Neural crest cell (in vitro differentiated cells): ENCODE measurements at places on chromosomes 5 and 9. TPM values are rescaled to one million over a fixed set of nuclear protein-coding genes. Genes with fewer than 3 reads are reported as not detected.

The TLR4 gene
- total RNA-seq: 1.3 and 2.2 TPM in 2 replicates

DNA sequence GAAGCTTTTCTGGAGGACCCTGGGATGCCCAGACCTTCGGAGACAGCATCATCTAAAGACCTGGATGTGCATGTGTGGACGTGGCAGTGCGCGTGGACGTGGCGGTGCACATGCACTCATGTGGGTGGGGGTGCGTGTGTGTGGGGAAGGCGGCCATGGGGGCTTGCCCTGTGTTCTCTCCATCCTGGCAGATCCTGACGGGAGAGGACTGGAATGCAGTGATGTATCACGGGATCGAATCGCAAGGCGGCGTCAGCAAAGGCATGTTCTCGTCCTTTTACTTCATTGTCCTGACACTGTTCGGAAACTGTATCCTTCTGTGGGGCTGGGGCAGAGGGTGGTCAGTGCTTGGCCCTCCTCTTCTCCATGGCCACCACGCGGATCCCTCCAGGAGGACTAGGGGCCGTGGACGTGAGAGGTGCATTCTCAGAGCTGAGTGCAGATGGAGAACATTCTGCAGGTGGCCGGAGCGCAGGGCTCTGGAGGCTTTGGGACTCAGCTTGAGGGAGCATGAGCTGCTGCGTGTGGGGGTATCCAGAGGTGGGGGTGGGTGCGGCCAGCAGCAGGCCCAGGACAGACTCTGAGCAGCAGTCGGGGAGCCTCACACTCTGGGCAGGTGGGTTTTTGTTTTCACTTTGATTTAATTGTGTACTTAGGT lies 129.1 kb downstream of the CACNA1B start:
- no peak for DNase-seq

DNA sequence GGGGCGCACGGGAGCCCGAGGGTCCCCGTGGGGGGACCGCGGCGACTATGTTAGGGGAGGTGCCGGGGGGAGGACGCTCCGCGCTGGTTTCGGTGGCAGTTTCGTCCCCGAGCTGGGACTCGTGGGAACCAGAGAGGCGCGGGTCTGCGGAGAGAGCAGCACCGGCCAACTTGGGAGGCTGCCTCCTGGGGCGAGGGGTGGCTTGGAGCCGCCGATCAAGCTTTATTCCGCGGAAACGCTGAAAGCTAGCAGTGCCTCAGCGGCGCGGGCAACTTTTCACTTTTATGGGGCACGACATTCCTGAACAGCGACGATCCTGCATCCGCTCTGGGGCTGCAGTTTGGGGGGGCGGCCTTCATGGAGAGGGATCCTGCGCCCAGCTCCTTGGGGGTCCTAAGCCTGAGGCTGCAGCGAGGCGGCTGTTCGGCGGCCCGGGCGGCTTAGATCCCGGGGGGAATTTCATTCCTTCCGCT lies 369 bp downstream of the OCLN start:
- peak; percentile 22 for DNase-seq

The TENT4A gene
- total RNA-seq: 39.3 and 41.2 TPM in 2 replicates

The MARCOL gene
- total RNA-seq: not detected in 2 replicates

The GFPT2 gene
- 11.1 and 12.5 TPM in 2 replicates for total RNA-seq

- DNase-seq: no peak
These were observed 23.7 kb downstream of the CCDC171 start for GRCh38 chr9:15576350-15577050.

- no peak for DNase-seq
These were observed 91.9 kb downstream of the EHMT1 start for GRCh38 chr9:137710704-137711103.

GRCh38 chr9:21281275-21281674 lies 23.8 kb downstream of the IFNA5 start:
- DNase-seq: no peak

The SV2C gene
- 0.33 and 0.66 TPM in 2 replicates for total RNA-seq

- no peak for DNase-seq
These were observed 18.5 kb upstream of the GNE start for GRCh38 chr9:36276781-36277181.

DNA sequence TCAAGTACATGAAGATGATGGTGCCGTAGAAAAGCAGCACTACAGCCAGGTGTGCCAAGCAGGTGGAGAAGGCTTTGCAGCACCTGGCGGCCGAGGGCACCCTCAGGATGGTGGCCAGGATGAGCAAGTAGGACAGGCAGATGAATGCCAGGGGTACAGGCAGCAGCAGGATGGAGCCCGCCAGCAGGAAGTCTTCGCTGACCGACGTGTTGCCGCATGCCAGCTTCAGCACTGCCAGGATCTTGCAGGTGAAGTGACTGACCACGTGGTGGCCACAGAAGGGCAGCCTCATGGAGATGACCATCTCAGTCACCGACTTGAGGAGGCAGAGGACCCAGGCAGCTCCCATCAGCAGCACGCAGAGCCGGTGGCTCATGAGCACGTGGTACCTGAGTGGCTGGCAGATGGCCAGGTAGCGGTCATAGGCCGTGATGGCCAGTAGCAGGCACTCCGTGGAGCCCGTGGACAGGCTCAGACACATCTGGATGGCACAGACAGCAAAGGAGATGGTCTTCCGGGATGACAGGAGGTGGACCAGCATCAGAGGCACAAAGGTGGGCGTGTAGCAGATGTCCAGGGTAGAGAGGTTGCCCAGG lies 482 bp downstream of the OR13J1 start:
- DNase-seq: no peak

GRCh38 chr9:121398374-121398773 lies 28.3 kb upstream of the STOM start:
- DNase-seq: no peak

- DNase-seq: no peak
These were observed 9.6 kb upstream of the FSD1L start for GRCh38 chr9:105438141-105438806.

The LHX3 gene
- total RNA-seq: 0.07 TPM in 1 of 2 replicates, not detected in the other

- DNase-seq: no peak
These were observed 40.0 kb downstream of the CPLANE1 start for GRCh38 chr5:37208883-37209797.

DNA sequence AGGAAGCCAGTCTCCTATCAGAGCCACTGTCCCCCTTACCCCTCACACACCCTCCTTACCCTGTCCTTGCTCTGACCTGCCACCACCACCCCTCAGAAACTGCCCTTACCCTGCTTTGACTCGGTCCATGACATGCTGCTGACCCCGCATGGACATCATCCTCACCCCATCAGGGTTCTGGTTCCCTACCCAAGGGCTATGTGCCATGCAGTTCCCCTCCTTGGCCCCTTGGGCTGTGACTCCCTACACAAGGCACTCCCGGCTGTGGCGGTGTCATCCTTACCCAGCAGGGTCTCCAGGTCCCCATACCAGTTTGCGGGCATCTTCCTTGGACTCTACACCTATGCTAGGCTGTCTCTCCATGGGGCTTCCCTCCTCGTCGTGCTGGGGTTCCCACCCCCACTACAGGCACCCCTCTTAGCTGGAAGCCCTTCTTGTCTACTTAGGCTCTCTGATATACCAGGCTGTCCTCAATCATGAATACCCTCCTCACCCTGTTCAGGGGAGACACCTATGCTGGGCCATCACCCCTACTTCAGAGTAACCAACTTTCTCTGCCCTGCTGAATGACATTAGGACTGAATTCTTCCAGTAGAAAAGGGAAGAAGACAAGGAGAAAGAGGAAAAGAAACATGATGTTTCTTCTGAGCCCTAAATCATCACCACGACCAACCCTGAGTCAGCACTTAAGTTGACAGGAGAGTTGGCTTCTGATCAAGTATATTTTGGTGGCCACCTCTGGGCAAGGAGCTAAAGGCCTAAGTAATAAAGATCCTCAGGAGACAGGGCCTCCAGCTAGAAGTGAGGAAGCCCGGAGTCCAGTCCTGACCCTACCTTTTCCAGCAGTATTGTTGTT lies 115.2 kb downstream of the GCNT1 start:
- no peak for DNase-seq

The PCDH1 gene
- total RNA-seq: 16.2 and 17.3 TPM in 2 replicates

The HMMR gene
- total RNA-seq: 38.5 and 44.4 TPM in 2 replicates

DNA sequence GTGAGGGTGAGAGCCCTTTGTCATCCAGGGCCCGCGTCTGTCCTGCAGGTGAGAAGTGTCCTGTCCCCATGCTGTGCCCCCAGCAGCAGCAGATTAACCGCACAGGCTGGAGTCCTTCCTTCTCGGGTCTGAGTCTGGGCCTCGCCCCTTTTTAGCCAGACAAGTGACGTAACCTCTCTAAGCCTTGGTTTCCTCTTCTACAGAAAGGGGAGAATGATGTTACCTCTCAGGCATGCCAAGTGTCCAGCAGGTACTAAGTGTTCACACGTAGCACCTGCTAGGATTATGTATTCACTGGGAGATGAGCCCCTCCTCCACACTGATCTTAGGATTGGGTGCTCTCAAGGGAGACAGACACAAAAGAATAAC lies 6.9 kb downstream of the NEURL1B start:
- no peak for DNase-seq

- no peak for DNase-seq
These were observed 178.8 kb upstream of the NREP start for GRCh38 chr5:111935835-111936234.

DNA sequence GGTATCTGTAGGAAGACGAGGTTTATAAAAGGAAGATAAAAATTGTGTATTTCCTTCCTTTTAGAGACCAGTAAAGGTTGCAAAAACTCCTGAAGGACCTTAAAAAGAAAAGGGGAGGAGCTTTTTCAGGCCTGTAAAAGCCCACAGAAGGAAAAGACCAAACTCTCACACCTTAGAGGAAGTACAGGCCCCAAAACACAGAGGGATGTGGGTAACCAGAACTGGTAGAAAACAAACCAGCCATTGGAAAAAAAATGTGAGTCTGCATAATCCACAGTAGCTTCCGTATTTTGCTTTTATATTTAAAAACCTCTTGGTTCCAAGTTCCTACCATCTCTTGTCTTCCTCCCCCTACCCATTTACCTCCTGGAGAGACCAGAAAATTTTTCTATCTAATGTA lies 8.5 kb downstream of the GIN1 start:
- no peak for DNase-seq

DNA sequence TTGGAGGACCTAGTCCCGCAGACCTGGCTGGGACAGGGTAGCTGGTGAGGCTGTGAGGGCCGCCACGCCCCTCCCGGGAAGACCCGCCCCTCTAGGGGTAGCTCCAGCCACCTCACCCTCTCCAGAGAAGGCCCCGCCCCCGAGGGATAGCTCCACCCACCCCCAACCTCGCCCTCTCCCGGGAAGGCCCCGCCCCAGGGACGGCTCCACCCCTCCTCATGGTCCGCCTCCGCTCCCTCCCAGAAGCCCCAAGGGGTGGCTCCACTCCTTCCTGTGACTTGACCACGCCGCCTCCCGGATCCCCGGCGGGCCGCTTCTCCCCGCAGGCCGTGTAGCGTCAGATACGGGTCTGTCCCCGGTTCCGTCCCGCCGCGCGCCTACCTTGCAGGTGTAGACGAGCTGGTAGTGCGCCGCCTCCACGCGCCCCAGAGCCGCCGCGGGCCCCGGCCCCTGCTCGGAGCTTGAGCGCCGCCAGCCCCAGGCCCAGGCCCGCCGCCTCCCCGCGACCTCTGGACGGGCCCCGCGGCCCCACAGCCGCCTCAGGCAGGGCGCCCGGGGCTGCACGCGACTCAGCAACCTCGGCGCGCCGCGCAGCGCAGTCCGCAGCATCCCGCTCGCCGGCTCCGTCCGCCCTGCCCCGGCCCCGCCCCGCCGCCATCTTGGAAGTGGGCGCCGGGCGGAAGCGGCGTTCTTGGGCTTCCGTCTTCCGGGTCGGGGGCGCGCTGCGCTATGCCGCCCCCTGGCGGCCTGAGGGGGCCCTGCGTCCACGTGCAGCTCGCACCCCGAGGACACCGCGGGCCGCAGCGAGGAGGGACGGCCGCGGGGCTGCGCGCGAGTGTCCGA lies at the start of gene DNLZ:
Gene DNLZ, minus strand, starts transcription at position 639 of the 843 bp plus-strand sequence. Its CDS starts 30 bp downstream, at position 609.
- DNase-seq: peak; percentile 95

GRCh38 chr9:31140316-31140715 lies 1244.1 kb upstream of the ACO1 start:
- no peak for DNase-seq

DNA sequence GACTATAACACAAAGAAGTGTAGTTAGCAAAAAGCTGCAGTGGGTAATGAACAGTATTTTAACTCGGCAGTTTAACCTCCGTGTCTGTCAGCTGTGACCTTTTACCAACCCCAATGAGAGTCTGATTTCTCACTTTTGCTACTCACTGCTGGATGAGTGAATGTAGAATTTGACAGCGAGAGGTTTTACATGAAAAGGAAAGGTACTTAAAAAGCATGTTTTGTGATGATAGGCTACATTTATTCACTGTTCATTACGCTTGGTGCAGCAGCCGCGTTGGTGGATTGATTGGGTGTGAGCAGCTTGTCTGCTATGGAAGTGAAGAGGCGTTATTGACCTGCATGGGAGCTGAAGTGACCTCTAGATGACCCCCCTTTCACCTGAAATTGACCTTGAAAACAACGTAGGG lies 867.7 kb downstream of the NR2F1-AS1 start:
- DNase-seq: no peak

DNA sequence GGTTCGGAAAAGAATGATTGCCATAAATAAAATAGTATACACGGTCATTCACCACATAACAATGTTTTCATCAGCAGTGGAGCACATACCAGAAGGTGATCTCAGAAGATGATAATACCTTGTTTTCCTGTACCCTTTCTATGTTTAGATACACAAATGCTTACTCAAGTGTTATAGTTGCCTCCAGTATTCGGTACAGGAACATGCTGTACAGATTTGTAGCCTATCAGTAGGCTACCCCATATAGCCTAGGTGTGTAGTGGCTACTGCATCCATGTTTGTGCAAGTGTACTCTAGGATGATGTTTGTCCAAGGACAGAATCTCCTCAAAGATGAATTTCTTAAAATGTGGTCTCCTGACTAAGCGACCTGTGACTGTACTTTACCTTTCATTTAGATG lies 59.2 kb downstream of the ICE1 start:
- no peak for DNase-seq

The NR6A1 gene
- total RNA-seq: 60.7 and 63.7 TPM in 2 replicates

DNA sequence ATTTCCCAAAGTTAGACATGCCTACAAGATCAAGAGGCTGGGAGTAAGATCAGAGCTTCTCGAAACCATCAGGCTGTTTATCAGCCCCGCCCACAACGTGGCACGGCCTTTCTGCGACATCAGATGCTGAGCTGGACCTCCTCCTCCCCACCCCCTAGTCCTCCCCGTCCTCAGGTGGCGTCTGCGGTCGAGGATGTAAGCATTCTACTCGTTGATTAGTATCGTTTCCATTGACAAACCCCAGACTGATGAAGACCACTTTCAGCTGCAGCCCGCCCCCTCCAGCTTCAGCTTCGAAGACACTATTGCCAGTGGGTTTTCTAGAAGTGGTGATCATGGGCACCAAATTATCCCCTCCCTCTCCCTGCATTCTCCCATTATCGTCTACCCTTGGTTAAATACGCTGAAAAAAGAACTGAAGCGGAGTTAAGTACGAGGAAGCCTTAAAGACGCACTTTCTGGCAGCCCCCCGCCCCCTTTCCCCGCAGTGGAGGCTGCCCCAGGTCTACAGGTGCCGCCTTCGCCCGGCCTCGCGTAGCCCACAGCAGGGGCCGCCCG lies 1.1 kb downstream of the PPIC start:
- DNase-seq: no peak

The MARVELD2 gene
- total RNA-seq: 0.36 and 0.68 TPM in 2 replicates

The PCDHGC4 gene
- total RNA-seq: 14.8 and 15.9 TPM in 2 replicates

DNA sequence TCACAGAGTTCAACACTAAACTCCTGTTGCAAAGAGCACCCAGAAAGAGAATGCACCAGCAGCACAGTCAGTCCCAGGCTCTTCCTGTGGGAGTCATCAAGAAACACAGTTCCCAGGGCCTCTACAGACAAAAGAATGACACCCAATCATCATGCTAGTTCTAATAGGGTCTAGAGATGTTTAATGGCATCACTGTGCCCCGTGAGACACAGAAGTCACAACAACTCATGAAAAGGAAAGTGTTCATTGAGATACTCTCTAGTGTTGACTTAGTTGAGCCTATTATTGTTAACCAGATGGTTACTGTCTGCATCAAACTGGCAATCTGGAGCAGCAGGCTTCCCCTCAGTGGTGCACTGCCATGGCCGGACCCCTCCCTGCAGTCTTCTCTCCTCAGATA lies 1.6 kb downstream of the KLHL3 start:
- DNase-seq: no peak

The MAMDC4 gene
- 19.3 and 20.6 TPM in 2 replicates for total RNA-seq

The ZNF454 gene
- total RNA-seq: 0.26 TPM in 1 of 2 replicates, not detected in the other
